ENCODE measurements at places on chromosomes 4 and X.

DNA sequence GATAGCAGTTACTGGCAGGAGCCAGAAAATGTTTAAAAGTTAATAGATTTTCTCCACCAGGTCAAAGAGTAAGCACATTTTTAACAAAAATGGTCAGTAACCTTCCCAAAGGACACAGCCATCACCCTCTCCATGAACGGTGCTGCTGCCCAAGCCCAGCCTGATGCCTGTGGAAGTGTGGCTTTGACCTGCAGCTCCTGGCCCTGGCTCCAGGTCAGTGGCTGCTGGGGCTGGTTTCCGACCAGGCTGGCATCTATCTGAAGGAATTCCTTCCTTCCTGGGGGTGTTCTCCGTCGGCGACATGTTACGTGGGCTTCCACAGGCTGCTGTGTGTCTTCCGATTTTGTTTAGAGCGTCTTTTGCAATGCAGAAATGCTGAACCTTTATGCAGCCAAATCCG, 61.7 kb downstream of the ACOX3 start:
- no peak for DNase-seq

GRCh38 chrX:40933132-40933705, 152.0 kb upstream of the USP9X start:
- no peak for DNase-seq

DNA sequence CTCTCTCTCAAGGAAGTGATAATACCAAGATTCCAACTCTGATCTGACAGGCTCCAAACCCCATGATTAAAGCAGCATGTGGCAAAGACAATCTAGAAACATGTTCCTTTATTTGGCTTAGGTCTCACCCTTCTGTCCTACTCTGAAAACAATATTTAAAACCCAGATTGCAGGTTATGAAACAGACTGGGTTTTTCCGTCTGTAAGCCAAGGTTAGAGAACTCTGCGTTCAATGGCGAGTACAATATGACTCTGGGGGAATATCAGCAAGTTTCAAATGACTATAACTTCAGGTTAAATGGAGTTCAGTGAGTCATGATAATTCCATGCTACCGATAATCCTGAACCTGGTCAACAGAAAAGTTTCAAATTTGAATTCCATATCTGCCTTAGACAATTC, 50.8 kb downstream of the ANAPC10 start:
- no peak for DNase-seq

DNA sequence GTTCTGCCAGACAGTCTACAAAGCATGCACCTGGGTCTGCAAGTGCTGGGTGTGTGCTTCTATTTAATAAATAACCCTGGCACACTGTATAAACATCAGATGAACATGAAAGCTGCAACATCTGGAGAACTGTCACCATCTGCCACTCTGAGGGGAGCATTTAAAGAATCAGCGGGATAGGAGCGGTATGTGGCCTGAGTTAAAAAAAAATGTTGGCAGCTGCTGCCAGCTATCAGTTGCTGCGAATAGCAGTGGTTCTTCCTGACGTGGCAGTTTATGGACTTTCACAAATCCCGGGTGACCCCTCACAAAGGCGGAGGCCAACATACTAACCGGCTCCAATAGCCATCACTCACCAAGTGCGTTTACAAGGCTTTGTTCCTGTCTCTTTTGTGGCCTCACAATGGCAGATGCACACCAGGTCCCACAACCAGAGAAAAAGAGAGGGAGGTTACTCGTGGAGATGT, 95.1 kb downstream of the RASL11B start:
- DNase-seq: peak; percentile 34

DNA sequence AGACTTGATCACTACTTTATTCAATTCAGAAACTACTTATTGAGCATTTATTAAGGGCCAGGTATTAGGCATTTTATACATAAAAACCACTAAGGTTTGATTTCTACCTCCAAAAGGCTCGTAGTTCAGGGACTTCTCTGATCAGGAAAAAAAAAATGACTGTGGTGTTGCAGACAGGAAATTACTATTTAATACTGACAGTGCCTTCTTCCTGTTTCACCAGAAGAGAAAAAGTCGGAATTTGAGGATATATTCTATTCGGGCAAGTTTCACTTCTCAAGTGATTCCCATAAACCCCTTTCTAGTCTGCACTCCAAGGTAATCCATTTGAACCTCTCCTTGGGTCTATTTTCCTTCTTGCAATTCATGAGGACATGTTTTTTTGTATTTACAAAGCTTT, 15.3 kb upstream of the TASL start:
- DNase-seq: no peak

GRCh38 chr4:82388405-82388804, 14.6 kb upstream of the HNRNPD start:
- no peak for DNase-seq

DNA sequence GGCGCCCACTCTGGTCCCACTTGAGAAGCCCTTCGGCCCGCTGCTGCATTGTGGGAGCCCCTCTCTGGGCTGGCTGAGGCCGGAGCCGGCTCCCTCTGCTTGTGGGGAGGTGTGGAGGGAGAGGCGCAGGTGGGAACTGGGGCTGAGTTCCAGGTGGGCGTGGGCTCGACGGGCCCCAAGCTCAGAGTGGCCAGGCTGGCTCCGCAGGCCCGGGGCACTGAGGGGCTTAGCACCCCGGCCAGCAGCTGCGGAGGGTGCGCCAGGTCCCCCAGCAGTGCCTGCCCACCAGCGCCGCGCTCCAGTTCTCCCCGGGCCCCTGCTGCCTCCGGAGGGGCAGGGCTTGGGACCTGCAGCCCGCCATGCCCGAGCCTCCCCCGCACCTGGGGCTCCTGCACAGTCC, 65.2 kb upstream of the SMIM10 start:
- no peak for DNase-seq

- no peak for DNase-seq
These were observed 72.1 kb downstream of the BANK1 start for GRCh38 chr4:101862595-101862994.

GRCh38 chrX:102672856-102673255, 21.6 kb downstream of the GPRASP1 start:
- no peak for DNase-seq

DNA sequence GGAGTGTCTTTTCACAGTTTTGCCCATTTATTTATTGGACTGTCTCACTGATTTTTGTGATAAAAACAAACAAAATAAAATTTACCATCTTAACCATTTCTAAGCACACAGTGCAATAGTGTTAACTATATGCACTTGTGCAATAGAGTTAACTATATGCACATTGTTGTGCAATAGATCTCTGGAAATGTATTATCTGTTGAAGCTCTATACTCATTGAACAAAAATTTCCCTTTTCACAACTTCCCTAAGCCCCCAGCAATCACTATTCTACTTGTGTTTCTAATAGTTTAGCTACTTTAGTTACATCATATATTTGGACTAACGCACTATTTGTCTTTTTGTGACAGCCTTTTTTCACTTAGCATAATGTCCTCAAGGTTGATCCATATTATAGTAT, 59.7 kb upstream of the BEX4 start:
- no peak for DNase-seq

GRCh38 chr4:78057600-78058550, 752 bp downstream of the FRAS1 start:
- DNase-seq: no peak

DNA sequence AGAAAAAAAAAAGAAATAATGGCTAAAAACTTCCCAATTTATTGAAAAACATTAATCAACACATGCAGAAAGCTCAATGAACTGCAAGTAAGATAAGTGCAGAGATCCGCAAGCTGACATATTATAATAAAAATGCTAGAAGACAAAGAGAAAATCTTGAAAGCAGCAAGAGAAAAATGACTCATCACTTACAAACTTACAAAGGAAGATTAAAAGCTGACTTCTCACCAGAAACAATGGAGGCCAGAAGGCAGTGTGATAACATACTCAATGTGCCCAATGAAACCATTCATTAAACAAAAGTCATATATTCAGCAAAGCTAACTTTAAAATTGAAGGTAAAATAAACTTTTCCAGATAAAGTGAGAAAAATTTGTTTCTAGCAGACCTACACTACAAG, 7.3 kb upstream of the BRWD3 start:
- DNase-seq: no peak

GRCh38 chrX:140920416-140920815, 82.0 kb upstream of the SPANXB1 start:
- DNase-seq: no peak

- peak; percentile 70 for DNase-seq
These were observed 63.5 kb upstream of the WDR1 start for GRCh38 chr4:10179957-10180602.

- DNase-seq: no peak
These were observed 16.1 kb downstream of the AFP start for GRCh38 chr4:73451981-73452747.

DNA sequence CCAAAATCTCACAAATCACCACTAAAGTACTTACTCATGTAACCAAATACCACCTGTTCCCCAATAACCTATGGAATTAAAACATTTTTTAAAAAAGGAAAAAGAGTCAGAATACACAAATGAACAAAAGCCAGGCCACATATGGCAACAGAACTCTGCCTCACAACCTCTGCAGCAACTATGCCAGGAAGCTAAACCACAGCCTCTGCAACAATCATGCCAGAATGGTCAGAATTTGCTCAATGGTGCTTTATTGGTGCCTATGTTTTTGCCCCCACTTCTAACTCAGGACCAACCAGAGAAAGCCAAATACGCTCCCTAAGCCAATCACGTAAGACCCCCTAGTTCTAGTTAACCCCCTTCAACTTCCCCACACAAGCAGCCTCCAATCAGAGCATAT, 69.6 kb downstream of the HOPX start:
- no peak for DNase-seq

- no peak for DNase-seq
These were observed 10.2 kb upstream of the ADH1C start for GRCh38 chr4:99362768-99363167.

- no peak for DNase-seq
These were observed 100.5 kb upstream of the FRMPD3 start for GRCh38 chrX:107348990-107349389.

DNA sequence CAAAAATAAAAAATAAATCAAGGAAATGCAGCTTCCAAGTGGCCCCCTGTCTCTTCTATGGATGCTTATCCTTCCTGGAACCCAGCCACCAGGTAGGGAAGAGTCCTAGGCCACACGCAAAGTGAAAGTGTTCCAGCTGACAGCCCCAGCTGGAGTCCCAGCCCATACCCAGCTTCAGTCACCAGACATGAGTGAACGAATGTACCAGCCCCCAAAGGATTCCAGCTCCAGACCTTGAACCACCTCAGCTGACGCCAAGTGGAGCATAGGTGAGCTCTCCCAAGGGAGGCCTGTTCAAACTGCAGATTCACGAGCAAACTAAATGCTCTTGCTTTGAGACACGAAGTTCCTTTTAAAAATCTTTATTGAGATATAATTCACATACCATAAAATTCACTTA, 62.0 kb downstream of the BCOR start:
- no peak for DNase-seq

GRCh38 chrX:104270916-104271512, 16.3 kb upstream of the ESX1 start:
- no peak for DNase-seq

DNA sequence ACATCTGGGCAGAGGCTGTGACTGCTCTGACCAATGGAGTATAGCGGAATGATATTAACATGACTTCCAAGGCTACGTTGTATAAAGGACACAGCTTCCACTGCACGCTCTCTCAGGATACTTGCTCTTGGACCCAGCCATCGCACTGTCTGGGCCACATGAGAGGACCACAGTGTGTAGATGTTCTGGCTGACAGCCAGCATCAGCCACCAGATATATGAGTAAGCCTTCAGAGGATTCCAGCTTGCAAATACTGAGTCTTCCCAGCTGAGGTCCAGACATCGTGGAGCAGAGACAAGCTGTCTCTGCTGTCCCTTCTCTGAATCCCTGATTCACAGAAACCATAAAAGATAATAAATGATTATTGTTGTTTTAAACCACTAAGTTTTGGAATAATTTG, 146.8 kb upstream of the USP9X start:
- DNase-seq: no peak

GRCh38 chr4:182688081-182688480, 229.1 kb downstream of the DCTD start:
- DNase-seq: no peak

DNA sequence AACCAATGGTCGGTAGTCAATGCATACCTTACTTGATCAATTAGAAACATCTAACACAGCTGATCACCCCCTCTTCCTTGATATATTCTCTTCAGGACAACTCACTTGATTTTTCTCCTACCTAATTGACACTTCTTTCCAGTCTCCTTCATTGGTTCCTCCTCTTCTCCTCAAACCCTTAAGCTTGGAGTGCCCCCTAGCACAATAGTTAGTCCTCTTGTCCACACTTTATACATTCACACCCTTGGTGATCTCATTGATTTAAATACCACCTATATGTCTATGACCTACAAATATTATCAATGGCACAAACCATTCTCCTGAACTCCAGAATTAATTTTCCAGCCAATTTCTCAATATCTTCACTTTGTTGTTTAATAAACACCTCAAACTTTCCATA, 724.0 kb downstream of the ADGRL3 start:
- no peak for DNase-seq

DNA sequence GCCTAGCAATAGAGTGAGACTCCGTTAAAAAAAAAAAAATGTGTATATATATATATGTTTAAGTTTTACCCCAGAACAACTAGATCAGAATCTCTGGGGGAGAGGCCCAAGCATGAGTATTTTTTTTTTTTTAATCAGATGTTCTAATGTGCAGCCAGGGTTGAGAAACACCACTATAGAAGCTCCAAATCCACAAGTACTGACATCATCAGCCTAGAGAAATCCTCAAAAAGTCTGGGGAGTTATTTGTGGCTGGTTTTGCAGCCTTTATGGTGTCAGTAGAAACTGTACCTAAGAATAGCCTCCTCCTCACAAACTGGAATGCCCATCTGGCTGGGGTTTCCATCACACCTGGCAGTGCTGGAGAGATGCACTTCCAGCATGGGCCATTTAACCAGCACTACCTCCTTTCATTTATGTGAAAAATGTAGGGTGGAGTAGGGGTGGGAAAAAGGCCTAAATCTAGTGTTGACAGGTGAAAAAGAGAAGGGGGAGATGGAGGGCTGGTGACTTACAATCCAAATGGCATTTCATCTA, 93.5 kb downstream of the CBLL2 start:
- no peak for DNase-seq

DNA sequence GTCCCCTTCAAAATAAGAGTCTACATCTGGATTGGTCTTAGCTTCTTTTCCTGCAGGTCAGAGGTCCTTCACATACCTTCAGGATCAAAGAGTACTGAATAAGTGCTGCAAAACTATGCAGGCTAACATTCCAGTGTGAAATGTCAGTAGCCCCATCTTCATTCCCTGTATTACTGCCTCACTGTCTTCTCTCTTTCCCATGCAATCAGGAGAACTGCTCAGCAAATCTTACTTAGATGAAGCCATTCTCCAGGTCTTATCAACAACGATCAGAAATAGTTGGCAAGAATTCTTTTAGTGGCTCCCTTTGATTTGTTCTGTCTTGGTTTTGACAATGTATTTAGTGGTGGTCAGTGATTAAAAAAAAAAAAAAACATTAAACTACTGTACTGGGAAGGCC, 26.0 kb upstream of the IQCM start:
- DNase-seq: peak; percentile 3

- no peak for DNase-seq
These were observed 61.0 kb downstream of the BEX3 start for GRCh38 chrX:103437147-103437873.

DNA sequence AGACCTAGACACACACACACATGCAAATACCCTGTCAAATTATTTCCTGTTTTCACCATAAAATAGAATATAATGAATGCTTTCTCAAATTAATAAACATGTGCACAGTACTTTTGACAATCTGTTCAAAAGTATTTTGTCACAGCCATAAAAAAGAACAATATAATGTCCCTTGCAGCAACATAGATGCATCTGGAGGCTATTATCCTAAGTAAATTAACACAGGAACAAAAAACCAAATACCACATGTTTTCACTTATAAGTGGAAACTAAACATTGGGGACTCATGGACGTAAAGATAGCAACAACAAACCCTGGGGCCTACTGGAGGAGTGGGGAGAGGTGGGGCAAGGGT, 15.5 kb downstream of the RAB40A start:
- DNase-seq: no peak

All from GM04503 (cell line).